RWPE1 (cell line): ENCODE measurements at places on chromosomes 12 and 14.

DNA sequence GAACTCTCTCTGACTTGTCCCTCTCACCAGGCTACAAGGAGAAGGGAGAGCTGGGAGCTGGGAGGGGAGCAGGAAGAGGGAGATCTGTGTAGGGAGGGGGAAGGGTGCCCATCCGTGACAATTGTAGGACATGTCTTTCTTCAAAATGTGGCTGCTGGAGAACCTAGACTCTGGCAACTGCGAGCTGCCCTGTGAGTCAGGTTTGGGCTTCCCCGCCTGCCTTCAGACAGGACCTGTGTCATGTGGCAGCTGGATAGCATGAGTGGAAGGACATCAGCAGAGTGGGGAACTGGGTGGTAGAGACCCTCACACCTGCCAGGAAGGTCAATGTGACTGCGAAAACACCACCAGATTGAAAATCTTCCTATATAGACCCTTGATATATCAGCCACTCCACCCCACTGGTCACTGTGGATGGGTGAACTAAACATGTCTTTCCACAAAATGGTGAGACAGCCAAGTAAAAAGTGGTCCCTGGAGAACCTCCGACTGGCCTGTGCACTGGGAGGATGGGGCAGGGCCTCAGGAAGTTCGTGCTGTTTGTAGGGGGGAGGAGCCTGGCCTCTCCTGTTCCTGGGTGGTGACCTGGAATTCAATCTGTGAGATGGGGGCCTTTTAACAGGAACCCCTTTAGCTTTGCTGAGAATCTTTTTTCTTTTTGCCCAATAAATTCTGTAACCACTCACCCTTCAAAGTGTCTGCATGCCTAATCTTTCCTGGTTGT, 62.2 kb upstream of the CAPRIN2 start:
- no peak for DNase-seq

GRCh38 chr12:30806989-30807694, 52.4 kb upstream of the CAPRIN2 start:
- peak; percentile 46 for DNase-seq

- DNase-seq = peak; percentile 14
Measured at GRCh38 chr12:70366581-70367257, 629 bp downstream of the KCNMB4 start.

DNA sequence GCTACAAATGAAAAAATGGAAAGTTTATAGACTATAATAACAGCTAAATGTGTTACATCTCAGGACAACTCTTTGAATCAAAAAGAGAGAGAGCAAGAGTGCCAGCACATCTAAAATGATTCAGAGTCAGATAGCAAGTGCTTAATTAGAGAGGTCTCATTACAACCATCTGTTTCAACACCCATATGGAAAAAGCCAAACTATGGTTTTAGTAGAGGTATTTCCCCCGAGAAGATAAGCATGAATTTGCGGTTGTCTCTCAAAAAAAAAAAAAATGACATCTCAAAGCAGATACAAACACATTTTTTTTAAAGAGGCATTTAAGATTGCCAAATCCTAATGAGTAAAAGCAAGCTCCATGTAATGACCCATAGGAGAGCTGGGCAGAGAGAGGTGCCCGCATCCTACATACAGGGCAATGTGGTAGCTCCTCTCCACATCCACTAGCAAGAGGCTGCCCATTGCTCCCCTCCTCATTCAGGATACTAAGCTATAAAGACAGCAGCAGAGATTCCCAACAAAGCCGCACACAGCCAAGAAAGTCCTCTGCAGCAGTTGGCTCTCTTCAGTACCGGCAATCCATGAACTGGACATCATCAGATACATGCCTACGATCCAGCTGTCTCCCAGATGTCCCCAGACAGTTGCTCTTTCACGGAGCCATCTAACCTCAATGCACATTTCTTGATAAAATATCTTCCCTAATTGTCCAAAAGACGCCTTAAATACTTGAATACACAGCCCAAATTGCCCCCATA, 100.4 kb downstream of the EFCAB11 start:
- no peak for DNase-seq

- no peak for DNase-seq
Measured at GRCh38 chr14:105883066-105884005, 357.0 kb downstream of the TMEM121 start.

GRCh38 chr14:63432888-63433552, 110.2 kb downstream of the PPP2R5E start:
- no peak for DNase-seq
